ENCODE measurements at places on chromosomes 1 and 21.
A peak's percentile ranks its signal among the peaks of the same experiment; 100 is the strongest.

GRCh38 chr1:66982561-66983260 is 57.9 kb downstream of the MIER1 start:
- DNase-seq: no peak

DNA sequence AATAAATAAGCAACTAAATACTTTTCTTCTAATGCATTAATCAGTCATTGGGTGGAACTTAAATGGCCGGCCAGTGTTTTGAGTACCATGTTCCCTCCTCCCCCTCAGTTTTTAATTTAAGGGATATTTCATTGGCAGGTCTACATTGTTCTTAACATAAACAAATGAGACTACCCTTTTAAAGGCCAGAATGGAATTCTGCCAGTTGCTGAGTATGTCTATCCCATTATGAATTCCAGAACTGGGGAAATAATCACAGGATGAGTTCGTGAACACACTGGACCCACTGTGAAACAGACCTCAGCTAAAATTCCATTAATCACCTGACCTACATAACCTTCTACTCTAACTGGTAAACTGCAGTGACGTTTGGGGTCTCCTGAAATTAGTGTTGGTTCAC is 305.5 kb upstream of the PKN2 start:
- DNase-seq: no peak

- DNase-seq: no peak
These were observed 137.1 kb downstream of the ACTL8 start for GRCh38 chr1:17892225-17892624.

DNA sequence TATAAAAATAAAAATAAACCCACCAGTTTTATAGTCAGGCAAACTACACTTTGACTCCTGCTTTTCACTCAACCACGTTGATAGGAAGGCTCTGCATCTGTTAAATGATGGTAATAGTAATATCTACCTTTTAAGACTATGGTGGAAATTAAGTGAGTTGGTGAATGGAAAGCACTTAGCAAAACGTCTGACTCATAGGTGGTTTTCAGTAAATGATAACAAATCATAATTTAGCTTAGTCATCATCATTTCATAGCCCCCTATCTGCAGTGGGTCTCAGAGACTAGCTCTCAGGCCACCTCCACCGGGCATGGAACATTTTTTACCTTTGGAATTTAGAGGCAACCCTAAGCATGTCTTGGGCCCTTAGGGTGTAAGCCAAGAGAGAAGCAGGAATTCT is 160.0 kb downstream of the PDE4B start:
- DNase-seq: no peak

DNA sequence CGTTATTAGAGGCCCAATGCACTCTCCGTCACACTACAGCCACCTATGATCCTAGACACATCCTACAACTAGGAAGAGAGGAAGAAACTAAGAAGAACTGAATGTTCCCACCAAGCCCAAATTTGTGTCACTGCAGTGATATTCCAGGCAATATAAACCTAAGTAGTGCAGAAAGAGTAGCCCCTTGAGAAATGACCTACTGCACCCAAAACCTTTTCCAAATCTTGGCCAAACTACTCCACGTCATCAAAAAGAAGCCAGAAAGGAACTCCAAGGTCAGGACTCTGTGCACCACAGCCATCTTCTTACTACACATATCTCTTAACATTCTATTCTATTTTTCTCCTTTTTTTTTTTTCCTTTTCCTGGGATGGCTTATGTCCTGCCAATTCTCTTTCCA is 60.2 kb downstream of the ADAMTS1 start:
- DNase-seq: no peak

- DNase-seq: no peak
These were observed 5.5 kb upstream of the TOMM20 start for GRCh38 chr1:235134171-235134570.

- DNase-seq: no peak
These were observed 146.8 kb downstream of the ESRRG start for GRCh38 chr1:216576234-216576937.

DNA sequence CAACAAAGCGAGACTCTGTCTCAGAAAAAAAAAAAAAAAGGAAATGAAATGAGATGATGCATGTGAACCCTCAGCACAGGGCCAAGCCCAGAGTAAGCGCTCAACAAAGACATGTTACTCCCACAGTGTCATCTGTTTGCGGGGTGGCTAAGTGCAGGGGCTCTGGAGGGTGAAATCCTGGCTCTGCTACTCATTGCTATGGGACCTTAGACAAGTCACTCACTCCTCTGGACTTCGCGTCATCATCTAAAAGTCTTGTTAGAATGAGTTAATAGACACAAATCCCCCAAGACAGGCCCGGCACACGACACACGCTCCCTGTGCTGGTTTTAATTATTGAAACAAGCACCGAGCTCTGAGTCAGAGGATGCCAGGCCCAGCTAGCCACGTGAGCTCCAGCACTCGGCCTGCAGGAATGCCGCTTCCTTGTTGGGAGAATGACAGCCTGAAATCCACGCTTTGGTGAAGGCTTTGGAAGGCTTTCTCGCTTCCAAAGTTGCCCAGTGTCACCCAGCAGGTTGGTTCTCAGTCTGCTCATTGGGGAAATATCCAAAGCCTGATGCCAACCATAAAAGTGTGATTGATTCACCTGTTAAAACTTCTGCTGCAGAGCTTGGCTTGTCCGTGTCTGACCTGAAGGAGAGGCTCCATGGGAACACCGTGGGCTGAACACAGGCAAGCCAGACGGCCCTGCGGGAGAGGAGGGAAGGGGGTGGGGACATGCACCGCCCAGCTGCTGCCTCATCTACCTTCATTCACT is 36.7 kb upstream of the TARDBP start:
- DNase-seq: peak; percentile 53

- DNase-seq: no peak
These were observed 18.3 kb upstream of the IL6R start for GRCh38 chr1:154386643-154387352.

DNA sequence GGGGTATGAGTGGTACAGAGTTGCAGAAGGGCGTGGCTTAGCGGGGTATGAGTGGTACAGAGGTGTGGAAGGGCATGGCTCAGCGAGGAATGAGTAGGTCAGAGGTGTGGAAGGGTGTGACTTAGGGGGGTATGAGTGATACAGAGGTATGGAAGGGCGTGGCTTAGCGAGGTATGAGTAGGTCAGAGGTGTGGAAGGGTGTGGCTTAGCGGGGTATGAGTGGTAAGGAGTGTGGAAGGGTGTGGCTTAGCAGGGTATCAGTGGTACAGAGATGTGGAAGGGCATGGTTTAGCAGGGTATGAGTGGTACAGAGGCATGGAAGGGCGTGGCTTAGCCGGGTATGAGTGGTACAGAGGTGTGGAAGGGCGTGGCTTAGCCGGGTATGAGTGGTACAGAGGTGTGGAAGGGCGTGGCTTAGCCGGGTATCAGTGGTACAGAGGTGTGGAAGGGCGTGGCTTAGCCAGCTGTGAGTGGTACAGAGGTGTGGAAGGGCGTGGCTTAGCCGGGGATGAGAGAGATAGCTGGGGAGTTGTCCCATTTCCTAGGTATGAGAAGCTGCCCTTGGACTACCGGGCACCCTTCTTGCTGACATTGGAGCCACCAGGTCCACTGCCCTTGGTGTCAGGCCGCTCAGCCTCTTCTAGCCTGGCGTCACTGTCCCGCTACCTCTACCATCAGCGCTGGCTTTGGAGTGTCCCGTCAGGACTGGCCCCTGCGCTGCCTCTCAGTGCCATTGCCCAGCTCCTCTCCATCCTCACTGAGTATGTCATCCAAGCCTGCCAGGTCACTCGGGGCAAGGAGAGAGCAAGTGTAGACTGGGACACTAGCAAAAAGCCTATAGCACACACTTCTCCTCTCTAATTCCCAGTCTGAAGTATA is 29.8 kb downstream of the HYI start:
- no peak for DNase-seq

GRCh38 chr1:156461781-156462647 is 38.6 kb downstream of the MEF2D start:
- DNase-seq: no peak

GRCh38 chr1:235675152-235675890 is 25.7 kb upstream of the GNG4 start:
- DNase-seq: no peak

GRCh38 chr1:2548068-2548589 is 8.0 kb upstream of the TNFRSF14 start:
- DNase-seq: peak; percentile 84

DNA sequence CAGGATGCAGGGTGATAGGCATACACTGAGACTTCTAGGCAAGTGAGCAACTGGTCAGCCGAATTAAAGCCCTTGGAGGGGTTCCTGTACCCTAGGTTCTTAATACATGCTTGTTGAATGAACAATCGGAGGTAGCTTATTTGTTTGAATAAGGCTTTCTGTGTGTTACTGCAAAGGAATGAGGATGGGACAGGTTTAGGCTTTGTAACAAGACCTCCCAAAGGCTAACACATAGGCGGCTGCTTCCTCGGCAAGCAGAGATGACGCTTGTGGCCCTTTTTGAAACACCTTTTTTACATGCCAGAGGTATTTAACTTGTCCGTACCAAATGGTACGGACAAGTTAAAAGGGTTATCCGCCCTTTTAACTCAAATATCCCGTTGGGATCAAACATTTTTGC is 511.6 kb downstream of the KIF26B start:
- DNase-seq: no peak

DNA sequence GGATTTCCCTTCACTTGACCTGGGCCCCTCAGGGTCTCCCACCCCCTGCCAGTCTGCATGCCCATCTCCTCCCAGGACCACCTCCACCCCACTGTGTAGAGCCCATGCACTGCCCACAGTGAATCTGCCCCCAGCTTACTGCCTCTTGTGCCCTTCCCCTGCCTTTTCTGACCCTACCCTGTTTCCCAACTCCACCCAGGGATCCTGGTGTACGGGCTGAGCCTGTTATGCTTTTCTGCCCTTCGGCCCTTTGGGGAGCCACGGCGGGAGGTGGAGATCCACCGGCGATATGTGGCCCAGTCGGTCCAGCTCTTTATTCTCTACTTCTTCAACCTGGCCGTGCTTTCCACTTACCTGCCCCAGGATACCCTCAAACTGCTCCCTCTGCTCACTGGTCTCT is 1.9 kb downstream of the TMEM79 start:
- no peak for DNase-seq

DNA sequence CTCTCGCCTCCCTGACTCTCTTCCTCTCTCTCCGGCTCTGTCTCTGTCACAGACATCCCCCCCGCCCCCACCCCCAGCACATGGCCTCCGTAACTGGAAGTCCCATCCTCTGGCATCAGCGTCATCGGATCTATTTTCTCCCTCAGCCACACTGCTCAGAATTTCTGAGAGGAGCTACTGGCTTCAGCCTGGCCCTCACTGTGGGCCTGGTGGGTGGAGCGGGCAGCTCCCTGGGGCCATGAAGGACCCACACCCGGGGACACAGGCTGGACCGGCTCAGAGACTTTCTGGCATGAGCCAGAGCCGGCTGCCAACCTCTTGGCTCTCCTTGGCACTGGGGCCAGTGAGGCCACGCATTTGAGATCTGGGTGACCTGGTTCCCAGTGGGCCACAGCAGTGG is 61.2 kb upstream of the CASZ1 start:
- no peak for DNase-seq

- DNase-seq: no peak
These were observed 5.5 kb downstream of the CAMSAP2 start for GRCh38 chr1:200744143-200744542.

DNA sequence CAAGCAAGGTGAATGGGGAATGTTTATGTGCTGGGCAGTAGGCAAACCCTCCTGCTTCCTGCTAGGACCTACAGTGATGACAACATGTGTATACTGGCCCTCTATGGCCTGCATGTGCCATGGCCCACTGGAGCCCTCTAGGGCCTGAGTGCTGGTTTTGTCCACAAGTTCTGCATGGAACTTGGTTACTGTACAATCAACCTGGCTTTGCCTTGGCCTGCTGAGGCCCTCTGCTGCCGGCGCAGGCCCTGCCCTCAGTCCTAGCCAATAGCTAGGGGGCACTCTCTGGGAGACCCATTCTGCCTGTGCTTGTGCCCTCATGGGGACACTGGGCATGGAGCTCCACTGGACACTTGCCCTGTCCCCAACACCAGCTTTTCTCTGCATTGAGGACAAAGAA is 138.6 kb upstream of the NGF start:
- DNase-seq: peak; percentile 22

- DNase-seq: no peak
These were observed 24.8 kb downstream of the PHTF1 start for GRCh38 chr1:113734357-113735055.

GRCh38 chr1:182169203-182169602 is 107.7 kb upstream of the ZNF648 start:
- no peak for DNase-seq

DNA sequence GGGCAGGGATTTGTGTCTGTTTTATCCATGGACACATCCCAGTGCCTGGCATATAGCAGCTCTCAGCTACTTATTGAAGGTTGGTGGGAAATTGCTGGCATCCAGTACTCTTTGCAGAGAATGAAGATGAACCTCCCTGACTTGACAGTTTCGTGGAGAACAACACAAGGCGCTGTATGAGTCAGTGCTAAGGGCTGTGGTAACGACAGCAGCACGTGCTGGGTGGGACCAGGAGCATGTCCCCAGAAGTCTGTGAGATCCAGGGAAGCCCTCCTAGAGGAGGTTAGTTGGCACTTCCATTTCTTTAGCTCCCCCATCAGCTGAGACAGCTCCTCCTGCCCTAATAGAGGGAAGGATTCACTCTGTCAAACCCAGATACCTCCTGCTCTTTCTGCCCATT is 25.9 kb upstream of the IL19 start:
- no peak for DNase-seq

DNA sequence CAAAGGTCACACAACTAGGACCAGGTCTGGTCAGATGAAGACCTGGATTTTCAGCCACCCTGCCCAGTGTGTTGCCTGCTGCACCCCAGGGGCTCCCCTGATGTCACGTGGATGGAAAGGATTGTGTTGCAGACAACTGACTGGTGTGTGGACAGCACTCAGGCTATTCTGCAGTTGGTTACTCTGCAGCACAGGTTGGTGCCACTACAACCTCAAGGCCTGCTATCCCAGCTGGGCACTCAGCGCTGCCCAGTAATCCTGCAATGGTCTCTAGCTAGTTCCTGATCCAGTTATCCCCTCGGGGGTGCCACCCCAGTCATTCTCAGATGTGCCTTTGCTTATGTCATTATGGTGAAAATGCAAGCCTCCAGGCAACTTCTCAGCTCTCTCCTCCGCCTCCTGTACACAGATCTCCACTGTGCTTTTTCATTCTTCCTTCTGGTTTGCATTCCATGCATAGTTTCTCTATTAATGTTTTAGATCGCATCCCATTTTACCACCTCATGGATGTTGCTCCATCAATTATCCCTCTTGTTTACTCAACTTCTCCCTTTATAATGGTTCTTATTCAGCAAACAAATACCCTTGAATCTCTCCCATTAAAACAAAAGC is 503.2 kb upstream of the CAMK1G start:
- peak; percentile 43 for DNase-seq

- no peak for DNase-seq
These were observed 57.1 kb downstream of the FAAP20 start for GRCh38 chr1:2137257-2138121.

GRCh38 chr1:145979746-145980456 is 15.4 kb downstream of the POLR3GL start:
- DNase-seq: no peak
